ENCODE measurements at places on chromosomes 1 and 21.

DNA sequence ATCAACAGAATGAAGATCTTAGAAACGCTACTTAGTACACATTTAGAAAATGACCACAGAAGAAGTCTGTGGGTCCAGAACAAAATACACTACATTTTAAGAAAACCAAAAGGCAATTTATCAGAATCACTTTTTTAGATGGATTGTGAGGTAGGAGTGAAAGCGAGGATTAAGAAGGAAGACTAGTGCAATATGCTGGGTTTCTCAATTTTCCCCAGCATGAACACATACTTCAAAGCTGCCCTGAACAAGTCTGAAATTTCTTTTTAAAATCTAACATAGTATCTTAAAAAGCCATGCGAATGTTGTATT, 200.5 kb downstream of the SLC45A1 start:
- DNase-seq = no peak

GRCh38 chr1:200959411-200959921, 64.0 kb downstream of the KIF21B start:
- DNase-seq = no peak

DNA sequence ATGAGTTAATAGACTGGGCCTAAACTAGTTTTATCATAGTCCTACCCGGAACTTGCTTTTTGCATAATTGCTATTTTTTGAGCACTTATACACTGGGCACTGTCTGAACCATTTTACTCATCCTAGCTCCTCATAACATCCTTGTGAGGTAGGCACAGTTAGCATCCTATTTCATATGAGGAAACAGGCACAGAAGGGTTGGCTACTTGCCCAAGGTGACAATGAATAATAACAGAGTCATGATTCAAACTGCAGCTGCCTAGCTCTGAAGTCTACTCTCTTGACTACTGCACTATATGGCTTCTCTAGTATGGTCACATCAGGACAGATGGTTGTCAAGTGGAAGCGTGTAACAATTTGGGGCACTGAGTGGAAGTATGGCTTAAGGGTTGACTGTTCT, 18.2 kb upstream of the RC3H1 start:
- peak; percentile 91 for DNase-seq

DNA sequence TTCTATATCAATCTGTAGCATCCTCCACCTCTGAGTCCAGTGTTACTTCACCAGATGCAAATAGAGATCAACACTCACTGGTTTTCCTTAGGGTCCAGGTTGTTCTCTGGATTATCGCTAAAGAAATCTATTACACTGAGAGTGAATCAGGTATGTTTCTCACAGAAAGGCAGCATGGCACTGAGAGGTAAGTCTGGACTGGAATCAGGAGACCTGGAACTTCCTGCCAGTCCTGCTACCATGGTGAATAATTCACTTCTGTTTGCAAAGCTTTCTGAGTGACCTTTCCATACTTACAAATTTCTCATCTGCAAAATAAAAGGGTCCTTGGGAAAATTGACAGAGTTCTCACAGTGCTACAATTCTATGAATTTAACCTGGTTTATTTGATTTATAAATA, 1583.3 kb downstream of the MRPL39 start:
- DNase-seq = peak; percentile 2

- no peak for DNase-seq
These were observed 21.0 kb upstream of the CBR3 start for GRCh38 chr21:36113647-36114428.

GRCh38 chr1:173431304-173432045, 45.7 kb upstream of the PRDX6 start:
- DNase-seq = peak; percentile 77

- no peak for DNase-seq
These were observed 81.5 kb downstream of the PTGER3 start for GRCh38 chr1:70966018-70966638.

GRCh38 chr1:164576291-164577271, 17.6 kb downstream of the PBX1 start:
- DNase-seq = no peak

GRCh38 chr1:67535474-67535873, 105.3 kb upstream of the SERBP1 start:
- peak; percentile 79 for DNase-seq

- no peak for DNase-seq
These were observed 167.8 kb downstream of the DHRS3 start for GRCh38 chr1:12450090-12450755.
